Stimulated activated CD4-positive, alpha-beta T cell treated with anti-CD3 and anti-CD28 coated beads, Interleukin-4, amount 100 ng/mL, for 4 hours (primary cell): ENCODE measurements at places on chromosomes 2 and 18.

- no peak for DNase-seq
These were observed 38.2 kb upstream of the CAB39 start for GRCh38 chr2:230674401-230674800.

DNA sequence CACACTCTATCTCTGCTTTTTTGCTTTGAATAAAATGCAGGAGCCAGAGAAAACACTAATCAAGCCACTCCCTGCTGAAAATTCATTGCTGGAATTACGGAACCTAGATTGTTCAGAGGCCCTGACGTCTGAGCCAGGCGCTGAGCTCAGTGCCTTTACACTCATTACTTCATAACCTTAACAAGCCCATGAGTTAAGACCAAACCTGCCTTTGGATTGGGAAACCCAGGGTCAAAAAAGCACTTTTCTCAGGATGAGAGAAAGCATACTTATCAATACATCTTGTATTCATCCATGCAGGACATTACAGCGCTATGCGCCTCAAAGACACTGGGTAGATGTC lies 762 bp downstream of the INO80C start:
- no peak for DNase-seq

DNA sequence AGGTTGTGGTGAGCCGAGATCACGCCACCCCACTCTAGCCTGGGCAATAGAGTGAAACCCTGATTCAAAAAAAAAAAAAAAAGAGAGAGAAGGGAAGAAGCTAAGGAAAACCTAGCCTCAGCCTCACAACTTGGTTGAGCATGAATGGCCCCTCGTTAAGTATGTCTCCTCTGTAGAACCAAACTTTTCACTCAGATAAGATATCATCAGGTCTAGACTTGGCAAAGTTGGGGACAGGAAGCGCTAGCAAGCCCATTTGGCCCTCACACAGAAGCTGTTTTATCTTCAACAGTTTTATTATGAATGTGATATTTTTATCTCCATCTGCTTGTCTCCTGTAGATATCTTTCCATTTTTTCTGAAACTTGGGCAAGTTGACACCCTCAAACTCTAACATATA lies 3.5 kb upstream of the ASXL2 start:
- DNase-seq, result no peak

- no peak for DNase-seq
These were observed 31.0 kb downstream of the SNORC start for GRCh38 chr2:232900811-232901735.

GRCh38 chr2:77013457-77013856 lies 508.7 kb downstream of the LRRTM4 start:
- DNase-seq, result no peak

DNA sequence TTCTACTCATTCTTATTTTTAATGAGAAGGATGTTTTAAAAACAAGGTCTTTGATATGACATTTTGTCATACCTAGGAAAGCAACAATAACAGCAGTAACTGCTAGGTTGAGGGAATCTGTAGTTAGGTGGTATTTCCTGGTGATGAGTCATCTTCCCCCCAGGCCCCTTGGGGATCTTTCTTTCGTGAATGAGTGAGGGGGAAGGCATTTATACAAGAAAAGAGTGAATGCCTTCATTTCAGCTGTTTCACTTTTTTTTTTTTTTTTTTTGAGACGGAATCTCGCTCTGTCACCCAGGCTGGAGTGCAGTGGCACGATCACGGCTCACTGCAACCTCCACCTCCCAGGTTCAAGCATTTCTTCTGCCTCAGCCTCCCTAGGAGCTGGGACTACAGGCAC lies 108.6 kb downstream of the MAP4K4 start:
- no peak for DNase-seq

DNA sequence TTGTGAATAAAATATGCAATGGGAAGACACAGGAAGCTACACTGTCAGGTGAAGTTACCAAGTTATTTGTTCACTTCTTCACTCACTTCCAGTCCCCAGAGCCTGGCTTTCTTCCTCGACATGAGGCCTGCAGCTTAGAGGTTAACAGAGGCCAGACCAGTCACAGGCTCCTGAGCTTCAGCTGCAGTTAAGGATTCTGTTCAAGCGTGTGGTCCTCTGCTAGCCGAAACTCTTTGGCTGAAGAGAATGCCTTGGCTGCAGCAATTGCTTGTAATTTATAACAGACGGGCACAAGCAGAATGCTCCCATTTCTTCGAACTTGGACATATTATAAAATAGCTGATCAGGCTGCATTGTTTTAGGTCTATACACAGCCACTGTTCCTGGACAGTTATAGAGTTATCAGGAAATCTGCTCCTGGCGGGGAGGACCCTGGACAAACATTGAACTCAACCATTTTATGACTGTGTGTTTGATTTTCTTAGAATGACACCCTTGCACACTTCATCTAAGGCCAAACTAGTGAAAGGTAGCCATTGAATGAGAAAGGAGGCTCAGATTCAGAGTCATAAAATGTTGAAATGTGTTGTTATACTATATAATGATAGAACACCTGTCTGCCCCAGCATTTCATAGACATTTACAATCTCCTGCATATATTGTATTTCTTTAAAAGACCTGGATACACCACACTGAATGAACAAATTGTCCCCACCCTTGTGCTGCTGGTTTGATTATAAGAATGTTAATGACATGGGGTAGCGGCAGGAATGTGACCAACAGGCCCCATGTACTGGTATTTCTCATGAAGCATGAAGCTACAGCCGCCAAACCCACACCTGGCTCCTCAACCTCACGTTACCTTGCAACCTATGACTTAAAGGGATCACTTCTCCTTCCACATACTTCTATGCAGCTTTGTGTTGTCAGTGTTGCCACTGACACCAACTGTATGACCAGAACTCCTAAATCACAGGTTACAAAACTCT lies 153.6 kb downstream of the TDRD15 start:
- DNase-seq, result no peak

DNA sequence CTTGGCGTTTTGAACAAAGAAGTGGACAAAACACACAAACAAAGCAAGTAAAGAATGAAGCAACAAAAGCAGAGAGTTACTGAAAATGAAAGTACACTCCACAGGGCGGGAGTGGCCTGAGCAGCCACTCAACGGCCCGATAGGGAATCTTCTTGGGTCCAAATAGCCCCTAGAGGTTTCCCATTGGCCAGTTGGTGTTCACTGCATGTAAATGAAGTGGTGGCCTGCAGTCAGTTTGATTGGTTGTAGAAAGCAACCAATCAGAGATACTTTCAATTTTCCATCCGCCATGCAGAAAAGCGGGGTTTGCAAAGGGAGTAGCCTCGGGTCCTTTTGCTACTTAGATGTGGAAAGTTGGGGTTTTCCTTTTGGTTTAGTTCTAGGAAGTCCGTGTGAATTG lies 31.6 kb downstream of the CYBRD1 start:
- no peak for DNase-seq

- no peak for DNase-seq
These were observed 1321.6 kb upstream of the ACVR2A start for GRCh38 chr2:146523196-146523595.
